Frontal cortex (tissue), 4 donors: ENCODE measurements at places on chromosomes 1 and 21. TPM values are rescaled to one million over a fixed set of nuclear protein-coding genes. Genes with fewer than 3 reads are reported as not detected.

- no peak for DNase-seq
These were observed 285.8 kb downstream of the LMX1A start for GRCh38 chr1:165070675-165071074.

- no peak for DNase-seq
These were observed 7.2 kb upstream of the UBE2U start for GRCh38 chr1:64196074-64196870.

PPP1R8 gene
- 80.7 TPM for total RNA-seq

PGBD2 gene
- total RNA-seq, result 11.0 TPM

PLEKHN1 gene
- not detected for total RNA-seq

PRUNE1 gene
- 20.4 TPM for total RNA-seq
